AG04450 (cell line): ENCODE measurements at places on chromosomes 7 and 10.

- no peak for DNase-seq
Measured at GRCh38 chr7:150945853-150946420, 32.2 kb downstream of the KCNH2 start.

- DNase-seq, result no peak
Measured at GRCh38 chr10:19595212-19595845, 220.9 kb upstream of the PLXDC2 start.

GRCh38 chr7:105452085-105452484 is 63.4 kb upstream of the SRPK2 start:
- DNase-seq, result no peak

- DNase-seq, result no peak
Measured at GRCh38 chr10:51300617-51301304, 226.5 kb downstream of the PRKG1 start.

- no peak for DNase-seq
Measured at GRCh38 chr10:62708569-62708968, 96.0 kb upstream of the ADO start.

- DNase-seq, result no peak
Measured at GRCh38 chr7:2101630-2102374, 130.9 kb downstream of the MAD1L1 start.

DNA sequence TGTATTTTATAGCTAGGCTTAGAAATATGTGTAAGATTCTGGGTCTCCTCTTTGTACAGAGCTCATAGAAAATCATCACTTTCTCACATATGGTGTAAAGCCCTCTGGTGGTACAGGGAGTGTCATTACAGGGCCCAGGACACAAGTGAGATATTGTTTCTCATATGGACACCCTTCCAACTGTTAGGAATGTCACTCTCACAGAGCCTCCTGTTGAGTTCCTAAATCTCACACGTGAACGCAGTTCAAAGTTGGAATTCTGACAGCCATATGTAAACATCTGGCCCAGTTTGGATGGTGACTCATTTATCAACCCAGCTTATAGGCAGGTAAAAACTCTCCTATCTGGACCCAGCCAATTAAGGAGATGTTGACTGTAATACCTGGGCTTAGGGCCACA is 35.4 kb upstream of the ZNF107 start:
- DNase-seq, result no peak

GRCh38 chr7:137923380-137923779 is 76.6 kb upstream of the DGKI start:
- no peak for DNase-seq

DNA sequence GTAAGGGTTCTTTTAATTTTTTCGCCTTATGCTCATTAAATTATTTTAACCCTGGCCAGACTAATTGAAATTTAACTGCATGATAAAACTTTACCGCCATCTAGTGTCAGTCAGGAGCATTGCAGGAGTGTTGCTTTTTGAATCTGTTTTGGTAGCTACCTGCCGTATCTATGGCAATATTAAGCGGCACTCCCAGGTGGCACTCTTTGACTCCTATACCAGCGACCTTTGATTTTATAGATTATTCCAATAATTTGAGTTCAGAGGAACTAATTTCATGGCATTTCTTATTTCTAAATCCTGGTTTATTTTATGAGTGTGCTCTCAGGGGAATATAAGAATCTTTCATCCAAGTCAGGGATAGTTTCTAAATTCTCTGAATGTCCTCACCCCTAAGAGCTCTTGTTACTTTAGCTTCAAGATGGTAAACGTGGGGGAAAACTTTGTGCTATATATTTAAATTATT is 198.9 kb downstream of the REEP3 start:
- no peak for DNase-seq

DNA sequence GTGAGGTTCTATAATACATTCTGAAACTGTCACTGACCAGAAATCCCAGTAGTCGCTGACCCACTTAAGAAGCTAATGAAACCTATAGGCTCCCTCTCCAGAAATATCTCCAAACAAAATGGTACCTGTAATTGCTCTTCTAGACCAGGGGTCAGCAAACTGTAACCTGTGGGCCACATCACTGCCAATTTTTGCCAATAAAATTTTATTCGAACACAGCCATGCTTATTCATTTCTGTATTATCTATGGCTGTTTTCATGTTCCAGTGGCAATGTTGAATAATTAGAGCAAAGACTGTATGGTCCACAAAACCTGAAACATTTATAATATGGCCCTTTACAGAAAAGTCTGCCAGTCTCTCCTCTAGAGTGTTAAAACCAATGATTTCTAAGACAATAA is 37.2 kb upstream of the SVIL start:
- no peak for DNase-seq

GRCh38 chr10:12957081-12957480 is 44.4 kb downstream of the CCDC3 start:
- no peak for DNase-seq

GRCh38 chr10:92972066-92972870 is 88.3 kb upstream of the CYP26C1 start:
- DNase-seq, result no peak

DNA sequence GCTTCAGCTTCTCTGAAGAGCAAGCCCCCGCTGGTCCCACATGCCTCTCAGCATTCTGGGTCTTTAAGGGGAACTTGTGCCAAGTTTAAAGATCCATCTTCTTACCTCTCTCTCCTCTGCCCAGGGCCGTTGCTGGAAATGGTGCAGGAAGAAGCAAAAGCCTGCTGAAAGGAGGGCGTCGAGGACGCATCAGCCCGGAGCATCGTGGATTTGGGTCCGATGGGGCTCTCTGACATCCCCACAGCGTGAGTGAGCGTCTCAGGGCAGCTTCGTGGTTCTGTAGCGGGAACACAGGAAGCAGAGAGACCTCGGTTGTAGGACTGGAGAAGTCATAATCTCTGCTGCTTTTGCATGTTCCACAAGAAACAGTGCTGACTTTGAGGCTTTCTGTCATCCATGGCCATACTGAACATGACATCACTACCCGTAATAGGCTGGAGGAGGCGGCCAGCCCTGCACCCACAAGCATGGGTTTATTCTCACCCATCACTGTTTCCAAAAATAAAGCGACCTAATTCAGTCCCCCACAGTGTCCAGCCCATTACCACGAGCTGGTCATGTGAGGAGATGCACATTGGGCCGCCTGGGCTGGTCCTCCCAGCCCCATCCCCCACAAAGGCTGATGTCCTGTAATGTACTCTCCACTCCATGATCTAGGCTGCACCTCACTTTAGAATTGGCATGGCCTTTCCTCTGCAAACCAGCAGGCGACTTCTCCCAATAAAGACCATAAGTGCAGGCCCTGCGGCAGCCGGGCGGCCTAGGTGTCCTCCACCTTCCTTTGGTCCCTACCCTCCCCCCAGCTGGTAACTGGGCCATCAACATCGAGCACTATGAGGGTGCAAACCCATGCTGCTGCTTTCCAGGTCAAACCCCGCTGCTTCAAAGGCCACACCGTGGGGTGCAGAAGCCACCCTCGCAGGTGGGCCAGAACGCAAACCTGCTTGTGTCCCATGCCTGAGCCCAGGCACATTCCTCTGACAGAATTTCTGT is 276.9 kb downstream of the TNS3 start:
- DNase-seq, result no peak

- DNase-seq, result no peak
Measured at GRCh38 chr7:107428642-107429041, 41.2 kb upstream of the GPR22 start.

DNA sequence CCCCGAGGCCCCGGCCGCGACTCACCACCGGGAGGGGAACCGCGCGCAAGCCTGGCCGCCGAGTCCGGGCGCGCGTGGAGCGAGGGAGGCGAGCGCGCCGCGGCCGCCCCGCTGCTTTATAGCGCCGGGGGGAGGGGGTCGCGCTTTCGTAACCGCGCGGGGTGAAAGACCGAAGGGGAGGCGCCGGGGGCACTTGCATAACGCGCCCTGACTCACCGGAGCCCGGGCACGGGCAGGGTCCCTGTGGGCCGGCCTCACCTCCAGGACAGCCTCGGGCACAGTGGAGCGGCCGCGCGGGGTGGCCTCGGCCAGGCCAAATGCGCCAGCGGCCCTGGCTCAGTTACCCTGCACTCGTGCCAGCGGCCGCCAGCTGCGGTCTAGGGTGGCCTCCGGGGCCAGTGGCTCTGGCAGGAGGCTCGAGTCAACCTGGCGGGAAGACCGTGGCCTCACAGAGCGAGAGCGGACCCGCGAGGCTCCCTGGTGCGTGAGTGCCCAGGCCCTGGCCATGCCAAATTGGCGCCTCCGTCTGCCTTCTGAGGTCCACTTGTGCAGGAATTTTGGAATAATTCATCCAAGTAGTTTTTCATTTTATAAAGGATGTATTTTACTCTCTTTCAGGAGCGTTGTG is at the start of gene RBP4:
Gene RBP4 (minus strand): TSS at position 90 of the 628 bp plus-strand sequence. CDS start 207 bp downstream, outside the sequence.
- no peak for DNase-seq

DNA sequence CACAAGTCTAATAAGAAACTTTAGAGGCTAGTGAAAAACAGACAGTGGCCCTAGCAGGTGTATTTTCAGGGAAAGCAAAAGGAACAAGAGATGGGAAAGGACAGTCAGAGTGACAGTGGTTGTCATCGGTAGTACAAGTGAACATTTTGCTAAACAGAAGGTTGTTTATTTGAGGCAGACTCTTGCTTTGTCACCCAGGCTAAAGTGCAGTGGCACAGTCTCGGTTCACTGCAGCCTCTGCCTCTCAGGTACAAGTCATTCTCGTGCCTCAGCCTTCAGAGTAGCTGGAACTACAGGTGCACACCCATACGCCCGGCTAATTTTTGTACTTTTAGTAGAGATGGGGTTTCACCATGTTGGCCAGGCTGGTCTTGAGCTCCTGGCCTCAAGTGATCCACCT is 195.8 kb downstream of the RELN start:
- DNase-seq, result no peak

DNA sequence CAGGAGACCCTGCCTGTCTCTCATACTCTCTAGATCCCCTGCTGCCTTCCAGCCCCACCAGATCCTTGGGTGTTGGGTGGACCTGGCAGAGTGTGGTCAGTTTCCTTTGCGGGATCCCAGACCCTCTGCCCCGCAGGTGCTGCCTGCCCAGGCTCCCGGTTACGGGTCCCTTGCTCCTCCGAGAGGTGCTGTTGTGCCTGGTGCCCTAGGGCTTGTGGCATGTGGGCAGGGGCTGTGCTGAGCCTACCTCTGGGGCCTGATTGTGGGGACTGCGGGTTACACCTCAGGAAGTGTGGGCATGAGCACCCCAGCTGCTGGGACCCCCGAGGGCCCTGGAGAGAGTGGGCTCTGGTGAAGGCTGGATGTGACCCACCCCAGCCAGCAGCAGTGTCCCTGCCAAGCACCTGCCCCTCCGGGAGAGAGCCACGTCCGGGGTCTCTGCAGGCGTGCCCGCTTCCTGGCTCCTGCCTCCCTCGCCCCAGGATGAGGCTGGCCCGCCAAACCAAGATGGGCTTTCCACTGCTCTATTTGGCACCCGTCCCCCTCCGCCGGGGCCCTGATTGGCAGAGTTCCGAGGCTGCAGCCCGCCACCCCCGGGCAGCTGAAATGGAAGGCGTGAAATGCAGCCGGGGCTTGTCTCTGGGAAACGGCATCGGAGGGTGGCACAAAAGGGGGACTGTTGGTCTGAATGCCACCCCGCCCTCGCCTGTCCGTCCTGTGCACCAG is 17.0 kb downstream of the CLIP2 start:
- no peak for DNase-seq

- no peak for DNase-seq
Measured at GRCh38 chr10:118251791-118252190, 90.3 kb downstream of the FAM204A start.

DNA sequence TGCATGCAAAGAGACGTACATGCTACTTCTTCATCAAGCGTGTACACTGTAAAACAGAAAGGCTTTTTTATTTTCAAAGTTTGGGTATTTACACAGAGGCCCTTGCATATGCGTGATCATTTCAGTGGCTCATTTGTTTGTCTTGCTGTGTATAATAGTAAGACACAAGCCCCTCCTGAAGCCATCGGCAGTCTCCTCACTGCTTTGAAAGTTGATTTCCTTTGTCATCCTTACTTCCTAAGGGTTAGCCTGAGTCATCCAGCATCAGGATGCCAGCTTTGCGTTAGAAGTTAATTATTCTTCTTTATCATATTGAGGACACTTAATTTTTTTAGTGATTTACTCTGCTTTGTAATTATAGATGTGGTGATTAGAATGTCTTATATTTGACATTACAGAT is 72.5 kb upstream of the CTBP2 start:
- no peak for DNase-seq

DNA sequence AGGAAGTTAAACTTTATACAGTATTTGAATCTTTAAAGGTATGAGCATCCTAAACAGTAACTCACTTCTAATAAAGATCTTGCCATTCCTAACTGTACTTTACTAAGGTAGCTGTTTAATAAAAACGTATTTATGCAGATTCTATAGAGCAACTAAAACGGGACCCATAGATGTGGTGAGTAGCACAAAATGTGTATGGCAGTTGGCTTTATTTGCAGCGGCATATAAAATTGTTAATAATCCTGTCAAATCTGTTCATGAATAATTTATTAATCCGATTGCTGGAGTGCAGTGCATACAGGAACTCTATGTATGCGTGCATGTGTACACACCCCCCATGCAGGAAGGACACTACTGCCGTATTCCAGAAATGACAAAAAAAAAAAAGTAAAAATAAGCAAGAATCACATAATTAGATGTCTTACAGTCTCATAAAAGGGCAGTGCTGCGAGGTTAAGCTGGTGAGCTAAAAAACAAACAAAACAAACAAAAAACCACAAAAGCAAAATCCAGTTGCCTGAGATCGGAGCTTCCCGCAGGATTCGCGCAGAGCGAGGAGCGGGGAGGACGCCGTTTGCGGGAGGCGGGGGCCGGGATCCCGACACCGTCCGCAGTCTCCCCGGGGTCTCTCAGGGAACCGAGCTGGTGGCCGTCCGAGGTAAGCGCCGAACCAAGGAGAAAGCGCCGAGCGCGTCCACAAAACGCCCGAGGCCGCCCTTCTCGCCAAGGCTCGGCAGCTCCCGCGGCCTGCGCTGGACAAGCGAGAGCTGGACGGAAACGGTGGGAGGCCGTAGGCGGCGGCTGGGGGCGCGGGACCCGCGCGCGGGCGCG is 518 bp upstream of the COMMD3 start:
- DNase-seq, result no peak

DNA sequence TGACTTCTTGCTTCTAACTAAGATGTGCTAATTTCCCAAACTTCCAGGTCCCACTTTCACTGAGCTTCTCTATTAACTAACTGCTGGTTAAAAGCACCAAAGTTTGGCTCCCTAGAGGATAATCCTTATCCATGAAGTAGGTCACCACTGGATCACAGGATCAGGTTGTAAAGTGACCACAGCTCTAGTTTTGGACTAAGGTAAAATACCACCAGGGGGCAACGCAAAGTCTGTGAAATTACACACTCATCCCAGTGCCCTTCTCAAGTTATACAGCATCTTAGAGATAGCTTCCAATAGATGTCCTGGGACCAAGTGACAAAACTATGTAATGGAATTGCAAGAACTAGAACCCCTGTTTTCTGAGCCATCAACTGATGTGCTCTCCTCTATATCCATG is 116.4 kb upstream of the ASAH2 start:
- DNase-seq, result no peak
